NCI-H1930 (cell line): ENCODE measurements at places on chromosomes 12 and 14.

DNA sequence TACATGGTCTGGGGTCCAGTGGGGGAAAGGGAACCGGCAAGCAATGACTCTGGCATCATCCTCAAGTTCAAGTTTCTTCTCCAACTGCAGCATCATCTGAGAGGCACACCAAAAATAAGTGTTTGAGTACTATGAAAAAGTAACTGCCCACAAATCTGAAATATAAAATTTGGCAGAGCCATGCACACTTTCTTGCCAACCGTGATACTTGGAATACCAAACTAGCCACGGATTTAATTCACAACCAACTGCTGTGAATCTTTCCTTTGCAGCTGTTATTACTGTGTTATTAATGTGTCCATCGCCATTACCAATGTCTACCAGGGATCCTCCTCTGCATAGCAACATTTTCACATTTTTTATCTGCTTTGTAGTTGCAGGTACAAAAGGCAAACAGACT lies 74.6 kb downstream of the GXYLT1 start:
- DNase-seq = no peak

DNA sequence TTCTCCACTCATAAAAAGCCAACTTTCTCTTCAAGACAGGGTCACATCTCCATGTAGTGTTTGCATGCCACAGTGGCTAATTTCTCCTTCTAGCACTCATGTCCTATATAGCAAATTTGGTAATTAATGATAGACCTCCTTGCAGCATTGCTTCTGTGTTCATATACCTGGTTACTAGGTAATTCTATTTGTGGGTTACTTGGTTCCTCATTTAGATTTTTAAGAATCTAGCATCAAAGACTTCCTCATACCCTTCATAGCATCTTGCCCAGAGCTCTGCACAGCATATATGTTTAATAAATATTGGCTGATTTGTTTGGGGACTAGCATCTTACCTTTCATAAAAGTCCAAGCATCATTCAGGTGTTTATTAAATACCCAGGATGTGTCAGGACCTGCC lies 152.1 kb downstream of the DUSP6 start:
- no peak for DNase-seq

DNA sequence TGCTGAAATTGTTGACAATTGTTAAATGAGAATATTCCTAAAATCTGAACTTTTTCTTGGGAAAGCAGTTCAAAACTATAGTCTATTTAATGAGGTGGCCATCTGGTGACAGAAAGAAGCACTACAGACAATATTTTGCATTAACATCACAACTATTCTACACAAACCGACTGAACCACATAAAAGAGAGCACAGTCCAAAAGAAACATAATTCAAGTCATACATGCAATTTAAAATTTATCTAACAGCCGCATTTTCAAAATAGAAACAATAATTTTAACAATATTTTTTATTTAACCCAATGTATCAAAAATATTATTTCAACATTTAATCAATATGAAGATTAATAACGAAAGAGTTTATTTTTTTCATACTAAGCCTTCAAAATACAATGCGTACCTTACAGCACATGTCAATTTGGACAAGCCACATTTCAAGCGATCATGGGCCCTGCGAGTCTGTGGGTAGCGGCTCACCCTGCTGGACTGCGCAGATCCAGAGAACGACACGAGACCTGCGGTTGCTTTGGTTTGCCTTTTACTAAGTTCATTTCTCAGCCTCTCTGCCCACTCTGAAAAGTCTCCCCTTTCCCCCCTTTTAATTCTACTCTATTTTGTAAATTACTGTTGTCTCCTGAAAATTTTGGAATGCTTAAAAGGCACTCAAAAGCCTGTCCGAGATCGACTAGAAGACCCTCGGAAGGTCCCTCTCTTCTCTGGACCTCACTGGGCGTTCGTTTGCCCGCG lies 947 bp upstream of the LRRC9 start:
- peak; percentile 29 for DNase-seq

DNA sequence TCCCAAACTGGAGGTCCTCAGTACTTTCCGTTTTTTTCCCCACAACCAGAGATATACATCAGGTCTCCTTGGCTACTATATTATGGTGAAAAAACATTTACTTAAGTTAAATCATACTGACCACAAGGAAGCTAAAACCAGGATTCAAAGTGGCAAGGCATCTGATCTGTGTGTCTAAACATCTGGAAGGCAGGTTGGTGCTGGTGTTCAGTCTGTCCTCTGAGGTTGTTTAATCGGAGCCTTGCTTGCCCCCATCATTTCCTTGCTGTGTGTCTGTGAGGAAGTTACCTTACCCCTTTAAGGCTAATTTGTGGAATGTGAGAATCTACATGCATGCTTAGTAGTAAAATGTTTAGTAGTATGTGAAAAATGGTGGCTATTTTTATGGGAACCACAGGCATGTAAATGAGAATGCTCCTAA lies 75.6 kb downstream of the GALNT4 start:
- no peak for DNase-seq

DNA sequence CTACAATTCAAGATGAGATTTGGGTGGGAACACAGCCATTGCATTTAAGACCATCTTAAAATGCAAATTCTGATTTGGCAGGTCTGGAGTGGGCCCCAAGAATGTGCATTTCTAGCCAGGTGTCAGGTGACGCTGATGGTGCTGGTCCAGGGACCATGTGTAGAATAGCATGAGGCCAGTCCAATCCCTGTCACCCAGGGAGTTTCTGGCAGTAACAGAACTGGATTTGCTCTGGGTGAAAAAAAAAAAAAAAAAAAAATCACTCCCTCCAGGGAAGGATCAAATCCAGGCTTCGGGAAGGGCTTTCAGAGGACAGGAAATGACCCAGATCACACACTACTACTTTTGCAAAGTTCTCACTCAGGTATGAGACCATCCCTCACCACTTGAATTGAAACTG lies 213.2 kb upstream of the NOS1 start:
- no peak for DNase-seq

DNA sequence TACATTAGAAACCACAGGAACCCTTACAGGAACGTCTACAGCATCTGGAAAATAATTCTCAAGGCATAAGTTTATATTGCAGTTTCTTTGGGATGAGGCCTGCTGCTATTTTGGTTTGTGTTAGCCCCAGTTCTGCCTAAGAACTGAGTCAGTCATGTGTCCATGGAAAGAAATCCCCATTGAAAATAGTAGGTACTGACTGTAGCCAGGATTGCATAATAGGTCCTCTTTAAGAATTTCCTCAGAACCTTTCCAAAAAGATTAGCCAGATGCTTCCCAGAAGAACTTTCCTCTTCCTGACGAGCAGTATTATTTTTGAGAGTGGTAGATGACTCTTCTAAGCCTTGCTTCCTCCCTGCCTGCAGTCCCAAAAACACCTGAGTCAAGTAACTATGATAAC lies 52.6 kb downstream of the RASSF8 start:
- DNase-seq = no peak

DNA sequence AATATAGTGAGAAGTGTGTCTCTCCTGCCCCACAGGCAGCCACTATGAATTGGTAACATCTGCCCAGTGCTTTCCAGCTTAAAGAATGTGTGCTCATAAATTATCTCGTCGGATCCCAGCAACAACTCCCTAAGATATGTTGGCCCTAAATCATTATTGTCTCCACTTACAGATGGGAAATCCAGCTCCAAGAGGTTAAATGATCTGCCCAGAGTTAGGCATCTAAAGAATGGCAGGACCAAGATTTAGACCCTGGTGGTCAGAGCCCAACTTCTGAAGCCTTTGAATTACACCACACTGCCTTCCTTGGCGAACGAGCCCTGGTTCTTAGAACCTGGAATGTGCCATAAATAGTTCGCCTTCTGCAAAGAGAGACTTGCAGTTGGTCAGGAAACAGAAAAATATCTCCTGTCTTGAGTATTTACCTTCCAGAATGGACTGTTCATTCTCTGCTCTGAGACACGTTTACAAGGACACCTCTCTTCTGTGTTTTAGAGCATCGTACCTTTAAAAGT lies 20.1 kb upstream of the PLEK2 start:
- DNase-seq = no peak

DNA sequence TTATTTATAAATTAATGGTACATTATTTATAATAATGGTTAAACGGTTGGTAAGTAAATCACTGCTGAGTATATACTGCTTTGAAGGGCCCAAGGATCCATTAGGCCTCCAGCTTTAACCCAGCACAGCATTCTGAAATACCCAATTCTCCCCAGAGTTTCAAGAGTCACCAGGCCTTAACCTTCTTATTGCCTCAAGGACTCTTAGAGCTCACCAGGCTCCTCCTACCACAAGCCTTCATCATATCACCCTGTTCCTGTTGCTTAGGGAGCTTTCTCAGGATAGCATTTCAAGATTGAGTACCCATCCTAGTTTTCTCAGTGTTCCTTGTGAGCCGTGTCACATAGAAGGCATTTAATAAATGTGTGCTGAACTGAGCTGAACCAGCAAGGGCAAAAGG lies 242.5 kb downstream of the FBXL14 start:
- no peak for DNase-seq

GRCh38 chr12:58025431-58025830 lies 84.1 kb downstream of the ATP23 start:
- DNase-seq = no peak

- peak; percentile 58 for DNase-seq
These were observed 97.7 kb downstream of the RMST start for GRCh38 chr12:97560350-97560749.

DNA sequence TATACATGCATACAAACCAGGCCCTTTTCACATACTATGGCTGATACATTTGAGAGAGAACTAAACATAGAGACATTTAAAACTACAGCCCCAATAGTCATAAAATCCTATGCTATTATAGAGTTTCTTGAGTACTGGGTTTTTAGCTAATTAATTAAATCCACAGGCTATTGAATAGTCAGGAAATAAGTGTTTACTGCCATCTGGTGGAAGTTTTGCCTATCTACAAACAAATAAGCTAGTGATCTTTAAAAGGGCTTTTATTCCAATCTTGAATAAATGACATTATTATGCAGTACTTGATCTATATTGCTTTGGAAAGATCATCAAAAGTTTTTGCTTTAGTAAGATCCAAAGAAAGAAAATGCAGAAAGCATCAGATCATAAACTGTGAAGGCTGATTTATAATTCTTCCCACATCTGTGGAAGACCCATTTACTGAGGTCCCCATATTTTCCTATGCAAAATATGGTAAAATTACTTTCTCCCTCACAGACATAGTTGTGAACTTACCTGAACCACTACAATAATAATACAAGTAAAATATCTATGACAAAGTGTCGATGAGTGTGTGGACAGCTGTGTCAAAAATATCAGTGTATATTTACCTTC lies 131.3 kb downstream of the ITPR2 start:
- DNase-seq = peak; percentile 67

DNA sequence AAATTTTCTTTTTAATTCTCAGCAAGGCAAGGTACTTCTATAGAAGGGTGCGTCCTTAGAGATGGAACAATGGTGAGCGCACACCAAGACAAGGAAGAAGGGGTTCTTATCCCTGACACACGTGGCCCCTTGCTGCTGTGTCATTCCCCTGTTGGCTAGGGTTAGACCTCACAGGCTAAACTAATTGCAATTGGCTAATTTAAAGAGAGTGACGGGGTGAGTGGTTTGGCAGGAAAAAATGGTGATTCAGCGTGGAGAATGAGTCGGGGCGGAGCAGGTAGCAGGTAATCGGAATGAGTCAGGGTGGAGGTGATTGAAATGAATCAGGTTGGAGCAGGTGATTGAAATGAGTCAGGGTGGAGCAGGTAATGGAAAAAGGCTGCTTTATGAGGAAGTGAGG lies 36.3 kb upstream of the HECTD1 start:
- no peak for DNase-seq

DNA sequence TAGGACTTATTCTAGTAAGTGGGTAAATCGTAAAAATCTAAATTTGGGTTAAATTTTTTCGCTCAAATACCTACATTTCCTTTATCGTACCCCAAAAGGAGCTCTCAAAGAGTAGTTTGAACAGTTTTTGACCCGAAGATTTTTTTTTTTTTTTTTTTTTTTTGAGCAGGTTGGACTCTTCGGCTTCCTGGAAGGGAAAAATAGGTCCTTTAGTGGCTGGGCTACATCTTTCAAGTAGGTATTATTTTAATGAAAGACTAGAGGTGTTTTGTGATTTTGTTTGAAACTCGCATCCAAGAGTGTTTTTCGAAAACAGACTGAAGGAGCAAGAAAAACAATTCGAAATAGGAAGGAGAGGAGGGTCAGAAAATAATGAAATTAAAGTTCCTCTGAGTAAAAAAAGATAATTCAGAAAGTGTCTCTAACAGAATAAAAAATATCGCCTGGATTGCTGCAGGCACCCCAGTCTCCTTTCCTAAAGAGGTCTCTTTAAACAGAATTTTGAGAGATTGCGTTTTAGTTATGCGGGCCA lies 6.0 kb downstream of the CDKN1B start:
- DNase-seq = no peak

DNA sequence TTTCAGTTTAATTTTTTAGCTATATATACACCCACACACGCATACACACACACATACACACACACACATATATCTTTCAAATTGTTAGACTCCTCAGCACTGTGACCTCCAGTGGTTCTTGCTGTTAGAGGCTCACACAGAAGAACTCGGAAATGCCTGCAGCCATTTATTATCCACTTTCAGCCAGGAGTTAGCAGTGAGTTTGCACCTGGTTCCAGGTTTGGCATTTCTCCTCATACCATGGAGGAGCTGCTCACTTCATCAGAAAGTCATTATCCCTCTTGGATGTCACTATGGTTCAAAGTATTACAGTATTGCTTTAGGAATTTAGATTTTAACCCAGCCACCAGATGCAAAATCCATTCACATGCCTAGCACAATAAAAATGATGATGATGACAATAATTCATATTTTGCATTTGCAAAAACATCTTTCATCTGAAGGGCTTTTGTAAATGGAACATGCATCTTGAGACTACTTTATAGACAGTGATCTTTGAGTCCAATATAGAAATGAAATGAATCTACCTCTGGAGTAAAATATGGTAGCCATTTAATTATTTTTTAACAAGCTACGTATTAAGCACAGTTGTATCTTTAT lies 42.3 kb downstream of the NPAS3 start:
- no peak for DNase-seq

GRCh38 chr12:16389594-16389993 lies 42.1 kb downstream of the MGST1 start:
- no peak for DNase-seq

GRCh38 chr12:109717390-109718357 lies 4.0 kb downstream of the FAM222A start:
- DNase-seq = no peak

- no peak for DNase-seq
These were observed 60.1 kb downstream of the R3HDM2 start for GRCh38 chr12:57370696-57371095.

DNA sequence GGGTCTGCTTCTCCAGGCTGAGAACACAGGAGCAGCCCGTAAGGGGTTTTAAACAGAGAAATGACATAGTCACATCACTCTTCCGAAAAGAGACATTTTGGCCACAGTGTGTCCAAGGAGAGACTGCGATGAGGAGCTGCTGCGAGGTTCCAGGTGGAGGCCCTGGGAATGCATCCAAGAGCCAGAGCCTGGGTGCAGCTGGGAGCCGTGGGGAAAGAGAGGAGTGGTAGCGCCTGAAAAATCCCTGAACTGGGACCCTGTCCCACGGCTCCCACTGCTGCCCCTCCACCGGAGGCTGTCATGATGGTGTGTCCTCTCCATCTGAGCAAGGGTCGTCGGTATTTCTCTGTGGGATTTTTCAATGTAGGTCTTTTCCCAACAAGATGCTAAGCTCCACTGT lies 146.9 kb downstream of the BCL11B start:
- no peak for DNase-seq

GRCh38 chr12:181921-182320 lies 32.0 kb downstream of the SLC6A12 start:
- no peak for DNase-seq
